ENCODE measurements at places on chromosomes 1 and 21.
A peak's percentile ranks its signal among the peaks of the same experiment; 100 is the strongest.

DNA sequence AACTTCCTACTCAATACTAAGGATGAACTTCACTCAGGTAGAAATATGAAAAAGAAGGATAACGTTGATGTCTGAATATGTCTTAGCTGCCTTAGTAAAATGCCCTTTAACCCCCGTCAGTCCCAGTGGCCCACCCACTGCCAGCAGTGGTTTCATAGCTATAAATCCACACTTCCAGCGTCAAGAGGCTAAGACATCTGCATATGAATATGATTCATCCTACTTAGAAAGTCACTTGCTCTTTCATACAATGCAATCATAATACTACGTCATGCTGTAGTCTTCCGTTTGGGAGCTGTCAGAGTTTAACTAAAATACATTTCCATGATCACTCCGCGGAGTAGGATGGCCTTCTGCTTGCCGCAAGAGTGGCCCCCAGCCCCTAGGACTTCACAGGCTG is 247.3 kb downstream of the SDCCAG8 start:
- no peak for DNase-seq

DNA sequence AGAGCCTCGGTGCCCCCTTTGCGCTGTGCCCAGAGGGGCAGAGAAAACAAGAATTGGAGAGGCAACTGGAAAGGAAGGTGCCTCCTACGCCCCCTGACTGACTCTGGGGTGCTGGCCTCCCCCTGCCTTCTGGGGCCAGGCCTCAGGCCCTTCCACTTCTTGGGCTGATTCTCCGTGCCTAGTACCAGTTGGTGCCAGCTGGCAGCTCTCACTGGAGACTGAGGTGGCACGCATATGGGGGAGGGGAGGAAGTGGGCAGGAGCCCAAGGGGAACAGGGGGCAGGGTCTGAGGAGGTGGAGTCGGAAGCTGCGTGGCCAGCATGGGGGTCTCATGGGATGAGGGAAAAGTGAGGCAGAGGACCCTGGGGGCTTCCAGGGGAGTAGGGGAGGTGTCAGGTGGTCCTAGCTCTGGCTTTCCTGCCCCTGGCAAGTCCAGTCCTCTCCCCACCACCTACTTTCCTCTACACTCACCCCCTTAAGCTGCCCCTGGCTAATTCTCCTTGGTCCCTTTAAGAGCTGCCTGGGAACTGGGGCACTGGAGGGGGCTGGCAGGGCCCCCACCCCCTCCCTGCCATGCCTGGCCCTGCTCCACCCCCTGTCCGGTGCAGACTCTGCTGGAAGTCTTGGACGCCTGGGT is 6.5 kb upstream of the SEMA4A start:
- DNase-seq, result no peak

DNA sequence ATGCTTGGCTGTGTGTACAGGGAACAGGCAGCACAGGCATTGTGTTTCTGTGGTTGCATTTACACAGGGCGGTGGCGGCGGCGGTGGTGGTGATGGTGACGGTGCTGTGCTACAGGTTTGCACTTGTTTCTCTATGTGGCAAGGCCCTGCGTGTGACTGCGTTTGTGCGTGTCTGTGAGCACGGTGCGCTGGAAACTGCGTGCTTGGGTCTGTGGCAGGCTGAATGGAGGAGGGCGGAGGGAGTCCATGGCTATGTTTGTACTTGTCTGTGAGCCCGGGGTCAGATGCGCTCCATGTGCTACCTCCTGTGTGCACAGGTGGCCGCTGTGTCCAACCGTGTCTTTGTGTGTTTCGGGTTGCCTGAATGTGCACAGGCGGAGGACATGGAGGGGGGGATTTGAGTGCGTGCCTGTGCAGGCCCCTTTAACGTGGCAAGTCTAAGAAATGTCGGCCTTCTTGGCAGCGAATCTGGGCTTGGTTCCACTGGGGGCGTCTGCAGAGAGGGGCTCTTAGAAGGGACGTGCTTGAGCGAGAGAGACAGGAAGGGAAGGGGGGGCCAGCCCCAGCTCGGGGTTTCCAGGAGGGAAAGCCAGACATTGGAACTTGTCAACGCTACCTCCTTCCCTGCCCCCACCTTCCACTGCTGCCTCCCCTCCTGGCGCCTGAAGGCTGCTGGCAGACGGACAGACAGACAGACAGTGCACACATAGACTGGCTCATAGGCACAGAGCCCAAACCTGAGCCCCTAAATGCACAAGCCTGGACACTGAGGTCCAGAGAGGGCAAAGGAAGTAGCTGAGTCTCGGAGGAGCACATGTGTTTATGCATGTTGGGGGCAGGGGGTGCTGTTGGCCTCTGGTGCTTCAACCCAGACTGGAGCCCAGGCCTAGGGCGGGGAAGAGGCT is 32.7 kb upstream of the WASF2 start:
- DNase-seq, result no peak

GRCh38 chr1:201379733-201380242 is 2.3 kb upstream of the TNNT2 start:
- no peak for DNase-seq

- no peak for DNase-seq
Measured at GRCh38 chr1:183770816-183771128, 34.1 kb upstream of the RGL1 start.

GRCh38 chr1:72636631-72637030 is 354.3 kb upstream of the NEGR1 start:
- no peak for DNase-seq

DNA sequence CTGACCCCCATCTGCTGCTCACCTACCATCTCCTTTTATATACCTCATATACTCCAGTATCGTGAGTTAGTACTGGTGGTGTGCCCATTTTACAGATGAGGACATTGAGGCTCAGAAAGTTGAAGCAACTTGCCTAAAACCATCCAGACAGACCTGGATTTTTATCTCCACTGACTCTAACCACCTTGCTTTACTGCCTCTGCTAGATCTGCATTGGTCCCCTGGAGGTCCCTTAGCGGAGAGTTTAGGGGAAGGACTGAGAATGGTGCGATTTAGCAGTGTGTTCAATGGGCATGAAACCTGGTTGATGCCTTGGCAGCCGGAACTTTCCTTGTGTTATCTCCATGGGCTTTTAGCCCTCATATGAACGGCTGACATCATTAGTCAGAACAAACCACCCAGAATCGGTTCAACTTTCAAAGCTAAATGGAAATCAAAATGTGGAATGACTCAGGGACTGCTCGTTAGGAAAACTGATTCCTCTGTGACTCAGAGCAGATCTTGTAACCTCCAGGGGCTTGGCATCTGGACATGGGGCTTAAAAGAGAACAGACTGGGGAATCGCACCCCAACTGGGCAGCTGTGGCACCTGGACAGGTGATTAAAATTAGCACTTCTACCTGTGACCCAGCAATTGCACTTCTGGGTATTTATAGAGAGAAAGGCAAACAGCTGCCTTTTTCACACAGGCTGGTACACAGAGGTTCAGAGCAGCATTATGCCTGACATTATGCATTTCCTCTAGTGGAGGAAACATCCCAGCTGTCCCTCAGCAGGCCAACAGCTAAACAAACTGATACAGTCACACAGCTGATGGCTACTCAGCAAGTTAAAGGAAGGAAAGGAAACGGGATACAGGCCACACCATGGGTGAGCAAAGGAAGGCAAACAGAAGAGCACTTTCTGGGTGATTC is 25.3 kb downstream of the TMEM51 start:
- DNase-seq, result no peak

DNA sequence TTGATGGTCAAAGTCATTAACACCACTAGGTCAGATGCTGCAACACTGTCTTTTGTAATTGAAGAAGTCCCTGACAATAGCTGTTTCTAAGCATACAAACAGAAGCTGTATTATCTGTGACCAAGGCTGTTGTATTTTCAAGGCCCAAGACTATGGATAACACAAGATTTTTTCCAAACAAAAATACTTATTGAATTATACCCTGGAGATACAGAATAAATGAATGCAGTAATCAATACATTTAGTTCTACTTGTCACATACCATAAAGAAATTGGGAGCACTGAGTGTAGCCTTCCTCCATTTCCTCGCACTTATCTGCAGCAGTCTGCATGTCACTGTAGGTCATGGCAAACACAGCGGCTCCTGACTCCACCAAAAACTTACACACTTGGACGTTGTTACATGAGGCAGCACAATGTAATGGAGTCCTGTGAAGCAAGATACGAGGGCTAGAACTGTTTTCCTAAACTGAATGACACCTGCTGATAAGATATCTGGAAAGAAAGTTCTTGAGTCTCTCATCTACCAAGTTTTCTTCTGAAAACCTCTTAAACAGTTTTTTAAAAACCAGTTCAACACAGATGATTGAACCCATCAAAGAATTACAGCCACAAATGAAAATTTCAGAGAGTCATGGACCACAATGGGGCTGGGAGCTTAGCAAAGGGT is 56.9 kb downstream of the TP53BP2 start:
- DNase-seq, result no peak

DNA sequence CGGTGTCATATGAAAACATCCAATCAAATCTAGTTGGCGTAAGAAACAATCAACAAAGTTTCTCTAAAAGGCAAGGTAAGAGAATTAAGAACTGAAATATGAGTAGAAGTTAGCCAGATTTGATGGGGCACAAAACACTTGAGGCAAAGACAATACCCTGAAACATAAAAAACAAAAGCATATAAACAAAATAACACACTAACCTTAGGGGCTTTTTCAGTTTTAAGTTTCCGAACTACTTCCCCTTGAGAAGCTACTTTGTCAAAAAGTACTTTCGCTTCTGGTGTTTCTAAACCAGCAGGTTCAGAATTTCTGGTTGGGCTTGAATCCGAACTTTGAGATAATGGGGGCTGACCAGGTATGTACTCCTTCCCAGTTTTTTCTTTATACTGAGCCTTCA is 57.9 kb downstream of the EPRS1 start:
- DNase-seq, result no peak

DNA sequence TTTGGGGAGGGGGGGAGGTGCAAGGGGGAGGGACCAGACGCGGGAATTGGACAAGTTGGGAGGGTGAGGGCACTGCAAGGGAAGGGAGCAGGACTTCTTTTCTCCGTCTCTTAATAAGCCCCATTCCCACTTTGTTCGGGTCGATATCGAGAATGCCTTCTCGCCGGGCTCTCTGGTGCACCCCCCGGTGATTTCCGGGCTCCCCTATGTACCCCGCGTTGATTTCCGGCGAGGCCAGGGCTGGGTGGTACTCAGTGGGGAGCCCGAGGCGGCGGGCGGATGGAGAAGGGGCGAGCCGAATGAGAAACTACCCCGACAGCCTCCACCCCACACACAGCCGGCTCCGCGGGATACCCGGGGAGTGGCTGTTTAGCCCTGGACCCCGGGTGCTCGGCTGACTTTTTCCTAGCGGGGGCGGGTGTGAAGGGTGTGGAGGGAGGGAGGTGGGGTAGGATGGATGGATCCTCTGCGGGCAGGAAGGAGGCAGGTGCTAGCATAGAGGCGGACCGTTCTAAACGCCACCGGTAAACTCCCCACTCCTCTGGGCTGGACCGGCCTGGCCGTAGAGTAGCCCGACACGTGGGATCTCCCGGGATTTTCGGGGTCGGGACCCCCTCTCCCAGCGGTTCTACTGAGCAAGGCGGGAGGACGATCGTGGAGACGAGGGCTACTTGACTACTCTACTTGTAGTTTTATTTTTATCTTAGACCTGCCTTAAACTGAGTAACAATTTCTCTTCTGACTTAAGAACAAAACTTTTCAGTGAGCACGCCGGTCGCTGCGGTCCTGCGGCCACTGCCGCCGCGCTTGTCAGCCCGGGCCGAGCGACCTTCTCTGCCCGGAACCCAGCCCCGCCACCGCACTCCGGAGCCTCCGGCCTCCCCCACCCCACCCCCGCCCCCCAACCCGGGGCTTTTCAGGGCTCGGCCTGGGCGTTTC is 1.0 kb downstream of the RNF220 start:
- DNase-seq, result no peak

DNA sequence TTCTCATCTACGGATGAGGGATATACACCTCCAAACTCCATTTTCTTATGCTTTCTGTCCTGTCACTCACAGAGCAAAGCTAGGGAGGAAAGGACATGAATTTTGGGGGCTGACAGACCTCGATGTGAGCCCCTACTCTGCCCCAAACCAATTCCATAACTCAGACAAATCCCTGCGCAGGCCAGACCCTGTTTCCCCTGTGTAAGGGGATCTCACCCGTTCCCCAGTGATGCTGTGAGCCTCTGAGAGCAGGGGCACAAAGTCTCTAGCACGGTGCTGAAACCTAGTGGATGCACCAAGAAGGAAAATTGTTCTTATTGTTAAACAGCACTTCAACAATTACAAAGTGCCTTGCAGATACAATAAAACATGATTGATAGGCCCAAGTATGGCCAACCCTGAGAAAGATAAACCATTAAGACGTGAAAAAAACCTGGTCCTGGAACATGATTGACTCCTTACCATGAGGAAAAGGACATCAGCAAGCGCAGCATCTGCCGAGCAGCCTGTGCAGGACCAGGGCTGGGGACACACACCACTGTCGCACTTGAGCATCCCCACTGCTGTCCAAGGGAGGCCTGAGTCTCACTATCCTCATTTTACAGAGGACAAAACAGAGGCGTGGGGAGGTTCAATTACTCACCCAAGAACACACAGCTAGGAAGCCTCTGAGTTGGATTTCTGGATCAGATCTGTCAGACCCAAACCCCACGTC is 137.8 kb downstream of the GLIS1 start:
- no peak for DNase-seq

GRCh38 chr21:42595283-42596187 is 57.9 kb upstream of the PDE9A start:
- DNase-seq, result no peak

DNA sequence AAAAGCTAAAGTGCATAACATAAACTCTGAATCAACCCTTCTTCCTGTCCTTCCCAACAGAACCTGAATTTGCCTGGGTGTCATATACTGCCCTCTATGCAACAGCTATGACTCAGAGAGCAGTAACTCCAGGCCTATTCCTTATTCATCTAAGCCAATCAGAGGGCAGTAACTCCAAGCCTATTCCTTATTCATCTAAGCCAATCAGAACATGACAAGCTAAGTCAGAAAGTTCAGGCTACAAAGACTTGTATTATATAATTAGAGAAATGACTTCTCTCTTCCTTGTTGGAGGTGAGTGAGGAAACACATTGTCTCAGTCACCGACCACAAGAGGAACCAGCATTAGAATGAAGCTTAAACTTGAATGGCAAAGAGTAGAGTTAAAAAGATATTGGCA is 26.2 kb upstream of the TADA1 start:
- DNase-seq, result peak; percentile 94

GRCh38 chr1:2274929-2275475 is 46.9 kb downstream of the SKI start:
- no peak for DNase-seq

DNA sequence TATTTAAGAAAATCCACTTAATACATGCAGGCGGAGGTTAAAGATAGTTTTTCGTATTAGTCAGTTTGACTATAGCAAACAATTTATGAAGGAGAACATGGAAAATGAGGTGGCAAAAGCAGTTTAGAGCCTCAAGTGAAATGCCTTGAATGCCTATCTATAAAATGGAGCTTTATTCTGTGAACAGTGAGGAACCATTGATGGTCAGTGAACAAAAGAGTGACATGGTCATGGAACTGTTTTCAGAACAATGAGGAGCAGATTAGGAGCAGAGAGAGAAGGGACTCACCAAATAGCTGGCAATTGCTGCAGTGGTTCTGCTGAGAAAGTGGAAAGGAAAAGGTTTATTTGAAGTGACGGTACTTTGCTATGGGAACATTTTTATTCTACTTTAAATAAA is 299.8 kb downstream of the DUSP10 start:
- no peak for DNase-seq
